ENCODE measurements at places on chromosomes 2 and 18.

DNA sequence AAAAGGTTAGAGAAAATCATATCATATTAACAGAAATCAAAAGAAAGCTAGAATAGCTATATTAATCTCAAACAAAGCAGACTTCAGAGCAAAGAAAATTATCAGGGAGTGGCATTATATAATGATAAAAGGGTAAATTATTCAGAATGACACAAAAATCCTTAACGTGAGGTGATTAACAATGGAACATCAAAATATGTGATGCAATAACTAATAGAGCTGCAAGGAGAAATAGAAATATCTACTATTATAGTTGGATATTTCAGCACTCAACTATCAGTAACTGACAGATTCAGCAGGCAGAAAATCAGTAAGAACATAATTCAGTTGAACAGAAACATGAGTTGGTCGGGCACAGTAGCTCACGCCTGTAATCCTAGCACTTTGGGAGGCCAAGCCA, 275.1 kb upstream of the FSIP2 start:
- DNase-seq, result no peak

DNA sequence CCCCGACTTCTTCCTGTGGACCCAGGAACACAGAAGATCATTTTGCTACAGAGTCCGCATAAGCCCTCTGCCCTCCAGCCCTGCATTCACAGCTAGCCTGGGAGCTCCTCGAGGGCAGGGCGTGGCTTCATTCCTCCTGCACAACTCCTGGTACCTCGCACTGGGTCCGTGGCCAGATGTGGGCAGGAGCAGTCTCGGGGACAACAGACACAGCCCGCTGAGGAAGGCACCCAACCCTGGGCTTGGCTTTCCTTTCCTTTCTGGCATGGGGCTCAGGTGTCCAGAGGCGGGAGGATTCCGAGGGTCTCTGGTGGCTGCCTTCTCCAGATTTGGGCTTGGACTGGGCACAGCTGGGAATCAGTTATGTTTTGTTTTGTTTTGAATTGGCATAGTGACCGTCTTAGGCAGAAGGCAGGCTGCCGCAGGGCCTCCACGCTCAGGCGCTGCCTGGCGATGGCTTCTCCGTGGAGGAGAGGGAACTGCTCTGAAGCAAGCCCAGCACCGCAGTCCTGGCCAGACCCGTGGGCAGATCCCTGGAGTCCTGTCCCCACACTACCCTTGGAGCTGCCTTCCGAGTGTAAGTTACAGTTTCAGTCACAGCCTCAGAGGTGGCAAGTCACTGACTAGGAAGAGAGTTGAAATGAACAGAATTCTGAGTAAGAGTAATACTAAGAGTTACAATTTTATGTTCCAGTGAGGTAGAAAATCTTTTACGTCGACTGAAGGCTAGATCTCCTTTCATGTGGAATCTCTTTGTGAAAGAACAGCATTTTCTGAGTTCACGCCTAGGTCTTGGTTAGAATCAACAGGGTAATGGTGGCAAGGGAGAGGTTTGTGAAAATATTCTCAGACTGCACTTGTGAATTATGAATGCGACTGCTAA, 47.9 kb downstream of the LDLRAD4 start:
- DNase-seq, result no peak

DNA sequence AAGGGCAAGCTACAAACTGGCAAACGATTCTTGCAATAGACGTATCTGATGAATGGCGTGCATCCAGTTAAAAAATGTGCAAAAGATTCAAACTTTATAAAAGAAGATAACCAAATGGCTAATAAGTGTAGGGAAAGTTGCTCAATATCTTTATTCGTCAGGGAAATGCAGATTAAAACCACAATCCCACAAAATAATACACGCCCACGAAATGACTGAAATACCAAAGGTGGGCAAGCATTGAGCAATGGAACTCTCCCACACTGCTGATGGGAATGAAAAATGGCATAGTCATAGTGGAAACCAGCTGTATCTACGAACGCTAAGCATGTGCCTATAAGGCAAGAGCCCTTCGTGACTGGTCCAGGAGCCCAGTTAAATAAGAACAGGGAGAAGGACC, 168.6 kb upstream of the SIX2 start:
- DNase-seq, result peak; percentile 97

DNA sequence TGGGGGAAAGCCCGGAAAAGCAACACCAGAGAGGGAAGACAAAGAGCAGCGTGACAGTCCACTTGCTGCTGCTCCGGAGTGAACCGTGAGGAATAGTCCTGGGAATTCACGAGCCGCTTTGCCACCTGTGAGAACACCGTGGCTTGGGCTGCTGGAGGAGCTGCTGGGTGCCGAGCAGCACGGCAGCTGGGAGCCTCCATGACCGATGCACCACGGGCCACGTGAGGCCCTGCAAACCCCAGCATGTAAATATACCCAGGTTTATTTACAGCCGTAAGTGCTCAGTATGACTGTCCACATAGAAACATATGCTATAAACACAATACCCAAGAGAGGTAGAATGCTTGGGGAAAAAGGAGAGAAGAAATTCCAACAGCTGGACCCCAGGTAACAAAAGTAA, 65.1 kb downstream of the SMIM21 start:
- DNase-seq, result no peak

DNA sequence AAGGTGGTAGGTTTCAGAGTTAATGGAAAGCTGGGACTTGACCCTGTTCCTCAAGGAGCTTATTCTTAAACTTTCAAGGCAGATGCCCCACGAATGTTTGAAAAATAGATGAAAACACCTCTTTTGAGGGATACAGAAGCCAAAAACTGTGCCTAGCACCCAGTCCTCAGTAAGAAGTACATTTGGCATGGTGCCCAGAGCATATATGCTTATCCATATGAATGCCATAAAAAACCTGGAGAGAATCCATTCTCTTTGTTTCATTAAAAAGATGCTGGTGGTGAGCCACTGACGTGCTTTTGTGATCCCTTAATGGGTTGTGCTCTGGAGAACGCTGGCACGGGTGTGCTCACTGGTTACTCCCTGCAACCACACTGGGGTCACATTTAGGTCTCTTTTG, 69.0 kb downstream of the IL1R2 start:
- no peak for DNase-seq

DNA sequence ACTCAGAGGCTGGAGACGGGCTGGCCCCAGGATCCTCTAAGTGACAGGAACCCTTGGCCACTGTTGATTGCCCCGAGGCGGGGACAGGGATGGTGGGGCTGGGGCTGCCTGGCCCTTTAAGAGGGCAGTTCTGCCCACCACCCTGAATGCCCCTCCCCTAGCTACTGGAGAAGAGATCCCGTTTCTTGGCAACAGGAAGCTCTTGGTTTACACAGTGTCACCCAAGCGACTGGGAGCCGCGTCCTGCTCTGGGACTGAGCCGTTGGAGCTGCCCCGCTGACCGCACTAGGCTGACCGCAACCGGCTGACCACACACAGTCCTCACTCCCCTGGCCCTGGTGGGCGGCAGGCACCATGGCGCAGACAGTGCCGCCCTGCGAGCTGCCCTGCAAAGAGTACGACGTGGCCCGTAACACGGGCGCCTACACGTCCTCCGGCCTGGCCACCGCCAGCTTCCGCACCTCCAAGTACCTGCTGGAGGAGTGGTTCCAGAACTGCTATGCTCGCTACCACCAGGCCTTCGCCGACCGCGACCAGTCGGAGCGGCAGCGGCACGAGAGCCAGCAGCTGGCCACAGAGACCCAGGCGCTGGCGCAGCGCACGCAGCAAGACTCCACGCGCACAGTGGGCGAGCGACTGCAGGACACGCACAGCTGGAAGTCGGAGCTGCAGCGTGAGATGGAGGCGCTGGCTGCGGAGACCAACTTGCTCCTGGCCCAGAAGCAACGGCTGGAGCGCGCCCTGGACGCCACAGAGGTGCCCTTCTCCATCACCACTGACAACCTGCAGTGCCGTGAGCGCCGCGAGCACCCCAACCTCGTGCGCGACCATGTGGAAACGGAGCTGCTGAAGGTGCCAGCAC, at the start of gene TEKT4:
TSS of gene TEKT4 (plus strand) at position 205 of the 862 bp plus-strand sequence. CDS start at position 355, 150 bp downstream.
- DNase-seq, result peak; percentile 45

GRCh38 chr2:16546128-16546754, 119.4 kb downstream of the CYRIA start:
- DNase-seq, result no peak

GRCh38 chr18:30927042-30927441, 115.5 kb downstream of the DSC3 start:
- DNase-seq, result no peak

DNA sequence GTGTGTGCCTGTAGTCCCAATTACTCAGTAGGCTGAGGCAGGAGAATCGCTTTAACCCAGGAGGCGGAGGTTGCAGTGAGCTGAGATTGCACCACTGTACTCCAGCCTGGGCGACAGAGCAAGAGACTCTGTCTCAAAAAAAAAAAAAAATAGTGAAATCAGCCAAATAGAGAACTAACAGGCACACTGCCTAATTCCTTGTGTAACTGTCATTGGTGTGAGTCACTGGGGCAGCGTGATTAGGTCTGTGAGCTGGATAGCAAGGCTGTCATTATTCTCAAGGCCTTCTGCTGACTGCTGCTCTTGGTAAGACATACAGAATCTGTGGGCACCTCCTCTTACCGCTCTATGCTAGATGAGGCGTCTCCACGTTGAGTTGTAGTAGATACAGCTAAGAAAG, 270.3 kb downstream of the NEDD4L start:
- DNase-seq, result peak; percentile 96

- no peak for DNase-seq
Measured at GRCh38 chr2:100192825-100193224, 50.4 kb upstream of the AFF3 start.

DNA sequence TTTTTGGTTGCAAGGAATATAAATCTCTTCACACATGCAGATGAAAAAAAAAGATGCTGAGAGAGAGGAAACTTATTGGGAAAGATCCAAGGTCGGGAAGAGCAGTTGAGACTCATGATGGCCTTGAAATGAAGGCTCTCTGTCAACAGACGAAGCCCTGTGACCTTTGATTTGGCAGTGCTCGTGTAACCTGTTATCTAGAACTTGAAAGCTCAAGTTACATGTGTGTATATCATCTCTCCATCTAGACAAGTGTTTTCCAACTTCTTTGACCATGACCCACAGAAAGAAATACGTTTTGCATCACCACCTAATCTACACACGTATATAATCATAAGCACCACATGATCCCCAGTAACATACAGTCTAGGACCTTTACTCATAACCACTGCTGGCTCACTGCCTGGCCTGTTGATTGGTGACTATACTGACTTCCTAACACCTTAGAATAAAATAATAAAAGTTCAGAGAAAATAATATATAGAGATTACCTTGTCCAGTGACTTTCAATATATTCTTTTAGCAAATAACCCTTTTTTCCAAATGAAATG, 319.0 kb upstream of the PKDCC start:
- no peak for DNase-seq

DNA sequence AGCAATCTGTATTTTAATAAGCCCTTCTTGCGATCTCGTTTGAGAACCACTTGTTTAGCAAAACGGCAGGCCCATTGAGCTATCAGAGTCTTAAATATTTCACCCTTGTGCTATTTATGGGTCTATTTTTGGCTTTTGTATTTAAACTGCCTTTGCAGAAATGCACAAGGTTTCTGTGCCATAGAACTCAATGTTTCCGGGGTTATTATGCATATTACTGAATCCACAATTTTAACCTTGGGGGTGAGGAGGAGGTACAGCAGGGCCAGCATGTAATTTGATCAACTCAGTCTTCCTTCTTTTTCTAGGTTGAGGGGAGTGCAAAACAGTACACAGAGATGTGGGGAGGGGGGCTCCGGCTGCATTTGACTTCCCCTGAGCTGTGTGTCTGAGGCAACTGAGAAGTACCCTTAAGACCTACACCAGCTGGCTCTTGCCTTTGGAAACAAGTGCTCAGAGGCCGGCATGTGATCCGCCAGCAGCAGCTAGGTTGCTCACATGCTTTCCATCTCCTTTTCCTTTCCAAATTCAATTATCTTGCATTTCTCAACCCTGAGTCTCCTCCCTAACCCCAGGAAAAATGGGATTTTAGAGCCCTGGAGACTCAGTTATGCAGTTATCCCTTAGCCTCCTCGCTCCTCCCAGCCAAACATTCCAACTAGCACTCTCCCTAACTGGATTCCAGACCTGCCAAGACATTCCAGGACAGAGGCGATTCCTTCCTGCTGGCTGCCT, 103.0 kb downstream of the HNRNPLL start:
- DNase-seq, result no peak

DNA sequence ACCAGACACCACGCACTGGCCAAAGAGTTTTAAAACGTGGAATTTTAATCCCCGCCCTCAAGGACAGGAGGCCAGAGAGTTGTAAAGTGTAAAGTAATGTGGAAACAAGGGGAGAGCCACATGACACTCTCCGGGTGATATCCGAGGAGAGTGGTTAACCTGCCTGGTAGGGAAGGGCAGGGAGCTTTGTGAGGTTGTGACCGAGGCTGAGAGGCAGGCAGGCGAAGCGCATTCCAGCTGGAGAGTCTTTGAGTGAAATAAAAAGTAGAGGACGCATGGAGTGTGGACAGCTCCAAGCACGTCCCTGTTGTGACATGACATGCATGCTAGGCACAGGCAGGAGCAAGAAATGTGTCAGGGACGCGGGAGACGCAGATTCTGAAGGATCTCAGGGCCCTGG, 539.5 kb downstream of the RNF144A start:
- no peak for DNase-seq

DNA sequence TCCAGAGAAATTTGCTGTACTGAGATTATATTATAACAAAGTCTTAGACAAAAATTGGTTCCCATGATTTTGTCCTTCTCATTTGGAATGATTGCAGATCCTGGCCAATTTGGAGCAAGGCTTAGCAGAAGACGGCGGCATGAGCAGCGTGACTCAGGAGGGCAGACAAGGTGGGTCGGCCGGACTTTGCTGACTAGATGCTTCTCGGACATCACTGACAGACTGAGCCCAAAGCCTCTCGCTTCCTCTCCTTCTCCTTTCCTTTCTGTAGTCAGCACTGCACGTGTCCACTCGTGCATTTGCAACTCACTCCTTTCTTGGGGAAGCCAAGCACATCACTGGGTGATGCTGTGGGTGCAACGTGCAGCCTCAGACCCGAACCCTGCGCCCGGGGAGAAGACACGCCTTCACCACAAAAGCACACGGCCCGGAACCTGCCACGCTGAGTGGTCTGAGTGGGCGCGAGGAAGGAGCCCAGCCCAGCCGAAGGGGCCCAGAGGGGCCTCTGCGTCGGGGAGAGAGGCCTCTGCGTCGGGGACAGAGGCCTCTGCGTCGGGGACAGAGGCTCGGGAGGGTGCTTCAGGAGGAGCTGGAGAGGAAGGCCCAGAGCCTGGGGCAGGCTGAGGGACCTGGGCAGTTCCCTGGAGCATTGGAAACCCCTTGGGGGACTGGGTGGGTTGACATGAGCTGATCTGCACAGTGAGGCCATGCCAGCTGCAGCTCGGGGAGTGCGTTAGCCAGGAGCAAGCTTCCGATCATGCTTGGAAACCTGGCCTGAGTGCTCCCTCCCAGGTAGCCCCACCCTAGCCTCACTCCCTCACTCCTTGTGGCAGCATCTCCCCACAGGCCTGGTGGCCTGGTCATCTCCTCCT, 61.6 kb downstream of the ADI1 start:
- no peak for DNase-seq

DNA sequence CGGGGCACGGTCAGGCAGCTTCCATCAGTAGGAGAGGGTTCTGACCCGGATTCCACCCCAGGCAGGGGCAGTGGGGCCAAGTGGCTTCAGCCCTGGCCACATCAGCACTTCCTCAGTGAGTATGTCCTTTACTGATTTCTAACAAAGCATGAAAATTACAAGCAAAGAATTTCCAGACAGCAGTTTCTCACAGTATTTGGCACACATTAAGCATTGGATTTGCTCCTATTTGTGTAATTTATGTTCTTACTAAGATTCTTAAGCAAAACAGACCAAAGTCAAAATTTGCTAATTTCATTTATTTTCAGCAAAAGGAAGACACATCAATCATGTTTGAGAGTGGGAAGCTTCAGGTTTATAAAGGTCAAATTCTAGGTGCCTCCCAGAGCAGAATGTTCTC, 73.3 kb upstream of the NFATC1 start:
- DNase-seq, result no peak

- peak; percentile 12 for DNase-seq
Measured at GRCh38 chr2:111202266-111203040, 81.7 kb downstream of the BCL2L11 start.
